CD8-positive, alpha-beta memory T cell (primary cell): ENCODE measurements at places on chromosomes 7 and 10. TPM values are rescaled to one million over a fixed set of nuclear protein-coding genes. Genes with fewer than 3 reads are reported as not detected.
A peak's percentile ranks its signal among the peaks of the same experiment; 100 is the strongest.

DNA sequence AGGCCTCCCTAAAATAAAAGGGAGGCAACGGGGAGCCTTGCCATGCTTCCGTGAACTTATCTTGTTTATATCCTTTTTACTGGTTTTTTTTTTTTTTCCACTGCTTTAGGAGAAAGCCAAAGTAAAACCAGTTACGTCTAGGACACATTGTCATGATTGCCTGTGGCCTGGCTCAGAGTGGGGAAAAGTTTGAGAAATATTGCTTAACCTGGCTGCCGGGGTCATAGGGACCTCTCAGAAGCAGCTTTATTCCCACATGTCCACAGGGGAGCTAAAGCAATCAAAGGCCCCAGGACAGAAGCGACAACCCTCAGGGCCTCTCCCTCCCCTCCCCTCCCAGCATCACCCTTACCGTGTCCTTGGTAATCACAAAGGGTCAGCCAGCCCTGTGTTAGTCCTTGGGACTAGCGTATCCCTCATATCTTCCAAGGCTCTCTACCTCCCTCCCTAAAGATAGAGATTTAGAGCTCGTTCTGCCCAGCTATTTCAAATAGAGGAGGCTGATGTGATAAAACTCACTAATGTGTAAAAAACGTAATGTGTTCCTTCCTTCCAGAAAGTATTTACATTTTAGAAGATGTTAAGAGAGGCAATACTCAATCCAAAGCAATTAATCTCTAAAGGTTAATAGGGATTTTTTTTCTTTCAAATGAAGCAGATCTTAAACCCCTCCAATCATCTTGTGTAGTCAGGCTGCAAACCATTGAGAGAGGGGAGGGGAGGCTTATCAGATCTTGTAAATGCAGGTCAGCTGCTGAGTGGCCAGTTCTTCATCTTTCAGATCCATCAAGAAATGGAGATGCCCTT lies 64.8 kb upstream of the PRKAR2B start:
- no peak overlapping the region for H3K4me3 ChIP-seq
- no peaks in the 10 kb centered on the region for H3K36me3 ChIP-seq
- peak overlapping the region; percentile 79 for H3K27ac ChIP-seq
- H3K27me3 ChIP-seq: no peaks in the 10 kb centered on the region
- H3K4me1 ChIP-seq: no peaks in the 10 kb centered on the region

SUN1 gene
- 65.8 TPM for total RNA-seq

- no peak overlapping the region for H3K27ac ChIP-seq
- no peak for DNase-seq
- H3K36me3 ChIP-seq: no peaks in the 10 kb centered on the region
- H3K4me1 ChIP-seq: no peaks in the 10 kb centered on the region
Measured at GRCh38 chr10:123800289-123800688, 91.3 kb downstream of the CPXM2 start.

DNA sequence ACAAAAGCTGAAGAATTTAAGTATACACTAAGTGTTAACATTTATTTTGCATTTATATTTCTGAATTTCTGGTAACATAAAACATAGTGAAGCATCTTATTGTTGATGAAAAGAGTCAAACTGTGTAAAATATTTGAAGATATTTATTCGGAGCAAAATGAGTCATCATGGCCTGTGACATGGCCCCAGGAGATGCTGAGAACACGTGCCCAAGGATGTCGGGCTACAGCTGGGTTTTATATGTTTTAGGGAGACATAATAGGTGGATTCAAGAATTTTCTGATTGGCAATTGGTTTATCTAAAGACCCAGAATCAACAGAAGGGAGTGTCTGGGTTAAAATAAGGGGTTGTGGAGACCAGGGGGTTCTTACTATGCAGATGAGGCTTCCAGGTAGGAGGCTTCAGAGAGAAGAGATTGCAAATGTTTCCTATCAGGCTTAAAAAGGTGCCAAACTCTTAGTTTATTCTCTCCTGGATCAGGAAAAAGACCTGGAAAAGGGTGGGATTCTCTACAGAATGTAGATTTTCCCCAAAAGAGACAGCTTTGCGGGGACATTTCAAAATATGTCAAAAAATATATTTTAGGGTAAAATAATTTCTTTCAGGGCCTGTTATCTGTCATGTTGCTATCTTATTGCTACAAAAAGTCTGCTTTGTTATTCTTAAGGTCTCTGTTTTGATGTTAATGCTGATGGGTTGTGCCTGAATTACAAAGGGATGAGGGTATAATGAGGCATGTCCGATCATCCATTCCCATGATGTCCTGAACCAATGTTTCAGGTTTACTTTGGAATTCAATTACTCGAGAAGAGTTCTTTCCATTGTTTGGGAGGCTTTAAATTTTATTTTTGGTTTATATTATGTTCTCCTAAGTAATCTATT lies 74.5 kb downstream of the VWDE start:
- H3K4me3 ChIP-seq: no peak overlapping the region
- no peaks in the 10 kb centered on the region for H3K27me3 ChIP-seq
- H3K36me3 ChIP-seq: no peaks in the 10 kb centered on the region
- no peak overlapping the region for H3K27ac ChIP-seq
- H3K4me1 ChIP-seq: no peaks in the 10 kb centered on the region

- H3K36me3 ChIP-seq: no peaks in the 10 kb centered on the region
- peaks cover 6% of the 10 kb centered on the region for H3K4me1 ChIP-seq
- H3K4me3 ChIP-seq: no peak overlapping the region
- H3K27ac ChIP-seq: no peak overlapping the region
- peaks cover 25% of the 10 kb centered on the region for H3K27me3 ChIP-seq
Measured at GRCh38 chr7:156994417-156994816, 16.0 kb downstream of the MNX1 start.

NUTM2A gene
- 0.40 TPM for total RNA-seq

IFIT2 gene
- 1.3 TPM for total RNA-seq

- H3K4me3 ChIP-seq: no peak overlapping the region
- H3K36me3 ChIP-seq: no peaks in the 10 kb centered on the region
- no peak overlapping the region for H3K27ac ChIP-seq
- H3K4me1 ChIP-seq: no peaks in the 10 kb centered on the region
- H3K27me3 ChIP-seq: peaks cover 4% of the 10 kb centered on the region
Measured at GRCh38 chr7:43353902-43354301, 229.0 kb upstream of the STK17A start.

DNA sequence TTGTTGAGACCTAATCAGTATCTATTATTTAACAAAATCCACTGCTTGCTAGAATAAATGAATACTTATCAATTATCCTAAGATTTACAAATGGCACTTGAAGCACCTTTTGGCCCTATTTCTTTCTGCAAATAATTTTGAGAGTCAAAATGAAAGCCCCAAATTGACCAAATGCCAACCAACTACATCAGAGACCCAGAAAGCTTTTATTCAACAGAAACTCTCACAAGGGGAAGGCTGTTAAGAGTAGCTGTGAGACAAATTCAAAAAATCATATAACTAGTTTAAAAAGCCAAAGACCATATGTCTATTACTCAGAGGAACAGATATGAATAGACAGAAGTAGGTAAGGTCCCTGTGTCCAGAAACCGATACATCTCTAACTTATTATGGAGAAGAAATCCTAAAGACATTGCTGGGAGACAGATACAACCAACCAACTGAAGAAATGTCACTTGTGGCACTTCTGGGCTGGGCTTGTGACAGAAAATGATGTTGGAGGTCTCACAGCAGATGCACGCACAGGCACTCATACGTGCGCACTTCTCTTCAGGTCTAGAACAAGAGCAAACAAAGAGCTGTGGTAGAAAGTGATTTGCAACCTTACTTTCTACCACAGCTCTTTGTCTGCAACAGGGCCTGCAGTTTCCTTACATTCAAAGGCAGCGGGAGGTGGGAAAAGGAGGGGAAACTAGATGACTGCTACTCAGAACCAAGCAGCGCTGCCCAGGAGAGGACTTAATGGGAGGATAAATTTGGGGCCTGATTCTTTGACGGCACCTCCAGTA lies 58.6 kb upstream of the KCNIP2 start:
- DNase-seq: no peak
- H3K36me3 ChIP-seq: no peaks in the 10 kb centered on the region
- H3K4me1 ChIP-seq: no peaks in the 10 kb centered on the region
- no peak overlapping the region for H3K27ac ChIP-seq

- DNase-seq: no peak
- H3K27me3 ChIP-seq: no peaks in the 10 kb centered on the region
- H3K27ac ChIP-seq: no peak overlapping the region
- H3K4me1 ChIP-seq: no peaks in the 10 kb centered on the region
Measured at GRCh38 chr7:102444961-102445673, 11.7 kb downstream of the ORAI2 start.

CDC14C gene
- not detected for total RNA-seq

MYH16 gene
- total RNA-seq: not detected

DNA sequence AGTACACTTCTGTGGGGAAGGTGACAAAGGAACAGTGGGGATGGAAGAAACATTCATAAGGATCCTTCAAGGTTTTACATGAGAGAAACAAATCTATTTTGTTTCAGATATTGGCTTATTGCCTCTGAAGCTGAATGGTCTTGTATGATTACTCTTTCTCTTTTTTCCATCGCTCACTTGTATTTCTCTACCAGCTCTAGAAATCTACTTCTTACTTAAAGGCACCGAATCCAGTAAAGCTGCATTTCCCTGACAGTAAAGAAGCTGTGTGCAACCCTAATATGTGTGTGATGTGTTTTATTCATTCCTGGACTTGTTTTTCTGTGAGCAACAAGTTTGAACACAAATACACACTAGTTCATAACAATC lies 45.2 kb upstream of the NXPH1 start:
- DNase-seq: no peak
- H3K4me3 ChIP-seq: no peak overlapping the region
- H3K27me3 ChIP-seq: no peaks in the 10 kb centered on the region
- no peaks in the 10 kb centered on the region for H3K4me1 ChIP-seq
- H3K36me3 ChIP-seq: no peaks in the 10 kb centered on the region

DNA sequence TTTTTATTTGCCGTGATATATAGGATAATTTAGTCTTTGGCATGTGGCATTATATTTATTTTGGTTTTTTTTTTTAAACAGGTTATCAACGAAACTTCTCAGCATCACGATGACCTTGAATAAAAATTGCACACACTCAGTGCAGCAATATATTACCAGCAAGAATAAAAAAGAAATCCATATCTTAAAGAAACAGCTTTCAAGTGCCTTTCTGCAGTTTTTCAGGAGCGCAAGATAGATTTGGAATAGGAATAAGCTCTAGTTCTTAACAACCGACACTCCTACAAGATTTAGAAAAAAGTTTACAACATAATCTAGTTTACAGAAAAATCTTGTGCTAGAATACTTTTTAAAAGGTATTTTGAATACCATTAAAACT lies 9.1 kb downstream of the VIM start:
- no peak overlapping the region for H3K4me3 ChIP-seq
- no peaks in the 10 kb centered on the region for H3K27me3 ChIP-seq
- H3K27ac ChIP-seq: no peak overlapping the region
- H3K4me1 ChIP-seq: peaks cover 31% of the 10 kb centered on the region
- peaks cover 58% of the 10 kb centered on the region for H3K36me3 ChIP-seq

DNA sequence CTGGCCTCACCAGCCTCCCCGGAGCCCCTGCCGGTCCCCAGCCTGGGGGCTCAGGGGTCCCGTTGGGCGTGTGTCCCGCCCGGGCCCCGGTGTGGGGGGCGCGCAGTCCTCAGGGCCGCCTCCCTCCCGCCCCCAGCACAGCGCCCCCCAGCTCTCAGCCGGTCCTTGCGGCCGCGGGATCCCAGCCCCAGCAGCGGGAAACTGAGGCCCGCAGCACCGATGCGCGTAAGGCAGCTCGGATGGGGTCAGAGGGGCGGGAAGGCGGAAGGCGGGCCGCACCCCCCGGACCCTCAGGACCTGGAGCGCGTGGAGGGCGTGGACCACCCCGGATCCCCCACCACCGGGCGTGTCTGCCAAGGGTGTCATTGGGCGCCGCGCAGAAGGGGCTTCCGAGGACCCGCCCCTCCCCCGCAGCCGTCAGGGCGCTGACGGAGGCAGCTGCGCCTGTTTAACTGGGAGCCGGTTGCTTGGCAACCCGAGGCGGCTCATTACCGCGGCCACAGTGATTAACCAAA lies 14.9 kb downstream of the UNCX start:
- H3K27me3 ChIP-seq: peaks cover 61% of the 10 kb centered on the region
- DNase-seq: no peak
- H3K36me3 ChIP-seq: no peaks in the 10 kb centered on the region
- H3K4me3 ChIP-seq: no peak overlapping the region

GRCh38 chr10:6576326-6576725 lies 3.8 kb downstream of the PRKCQ start:
- H3K27ac ChIP-seq: no peak overlapping the region
- H3K4me1 ChIP-seq: peaks cover 61% of the 10 kb centered on the region
- no peak for DNase-seq
- H3K27me3 ChIP-seq: no peaks in the 10 kb centered on the region
- no peaks in the 10 kb centered on the region for H3K36me3 ChIP-seq

GRCh38 chr10:100724531-100725027 lies 20.8 kb upstream of the PAX2 start:
- H3K27ac ChIP-seq: no peak overlapping the region
- DNase-seq: no peak
- H3K27me3 ChIP-seq: peaks cover 39% of the 10 kb centered on the region
- no peaks in the 10 kb centered on the region for H3K36me3 ChIP-seq

JCAD gene
- total RNA-seq: 0.02 TPM

DNA sequence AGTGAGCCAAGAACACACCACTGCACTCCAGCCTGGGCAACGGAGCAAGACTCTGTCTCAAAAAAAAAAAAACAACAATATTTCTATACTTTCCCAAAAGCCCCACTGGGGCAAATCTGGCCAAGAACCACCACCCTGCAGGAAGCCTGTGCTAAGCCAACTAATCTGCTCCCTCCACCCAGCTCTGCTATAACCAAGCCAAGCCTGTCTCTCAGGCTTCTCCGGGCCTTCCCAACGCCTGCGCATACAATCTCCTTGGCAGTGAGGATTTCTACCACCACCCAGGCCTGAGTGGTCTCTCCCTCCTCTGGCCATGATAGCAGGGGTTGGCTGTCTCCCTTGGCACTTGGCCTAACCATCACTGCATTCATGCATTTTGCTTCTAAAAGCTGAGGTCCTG lies 14.2 kb downstream of the DDX56 start:
- H3K4me1 ChIP-seq: no peaks in the 10 kb centered on the region
- H3K27me3 ChIP-seq: no peaks in the 10 kb centered on the region
- H3K36me3 ChIP-seq: peaks cover 2% of the 10 kb centered on the region
- no peak overlapping the region for H3K4me3 ChIP-seq
- no peak overlapping the region for H3K27ac ChIP-seq

GRCh38 chr10:107656932-107657331 lies 492.4 kb upstream of the SORCS1 start:
- H3K36me3 ChIP-seq: no peaks in the 10 kb centered on the region
- H3K4me3 ChIP-seq: no peak overlapping the region
- H3K27me3 ChIP-seq: no peaks in the 10 kb centered on the region
- DNase-seq: no peak
- H3K4me1 ChIP-seq: no peaks in the 10 kb centered on the region
- no peak overlapping the region for H3K27ac ChIP-seq

- no peak overlapping the region for H3K4me3 ChIP-seq
- no peaks in the 10 kb centered on the region for H3K27me3 ChIP-seq
- H3K27ac ChIP-seq: no peak overlapping the region
- no peaks in the 10 kb centered on the region for H3K36me3 ChIP-seq
- H3K4me1 ChIP-seq: no peaks in the 10 kb centered on the region
- DNase-seq: no peak
Measured at GRCh38 chr7:84783141-84783778, 403.6 kb downstream of the SEMA3D start.

- no peaks in the 10 kb centered on the region for H3K4me1 ChIP-seq
- H3K4me3 ChIP-seq: no peak overlapping the region
- no peaks in the 10 kb centered on the region for H3K27me3 ChIP-seq
- H3K36me3 ChIP-seq: no peaks in the 10 kb centered on the region
Measured at GRCh38 chr7:129376076-129376777, 58.0 kb upstream of the STRIP2 start.

- no peak overlapping the region for H3K4me3 ChIP-seq
- DNase-seq: no peak
- H3K27me3 ChIP-seq: no peaks in the 10 kb centered on the region
- no peak overlapping the region for H3K27ac ChIP-seq
- no peaks in the 10 kb centered on the region for H3K4me1 ChIP-seq
Measured at GRCh38 chr10:44195112-44196007, 189.5 kb downstream of the CXCL12 start.

RADIL gene
- total RNA-seq: 0.04 TPM

IGF2BP3 gene
- total RNA-seq: 0.13 TPM
